ENCODE measurements at places on chromosomes 5 and 9.

GRCh38 chr5:78795757-78796156 lies 147.2 kb upstream of the LHFPL2 start:
- DNase-seq, result no peak

GRCh38 chr5:109479260-109479860 lies 69.6 kb upstream of the PJA2 start:
- DNase-seq, result no peak

- no peak for DNase-seq
Measured at GRCh38 chr5:67303356-67303755, 106.8 kb upstream of the CD180 start.

- DNase-seq, result no peak
Measured at GRCh38 chr5:151742870-151743294, 15.5 kb downstream of the ATOX1 start.

GRCh38 chr5:94969174-94969573 lies 315.7 kb downstream of the MCTP1 start:
- DNase-seq, result no peak

GRCh38 chr5:142179776-142180387 lies 71.3 kb downstream of the NDFIP1 start:
- DNase-seq, result no peak

DNA sequence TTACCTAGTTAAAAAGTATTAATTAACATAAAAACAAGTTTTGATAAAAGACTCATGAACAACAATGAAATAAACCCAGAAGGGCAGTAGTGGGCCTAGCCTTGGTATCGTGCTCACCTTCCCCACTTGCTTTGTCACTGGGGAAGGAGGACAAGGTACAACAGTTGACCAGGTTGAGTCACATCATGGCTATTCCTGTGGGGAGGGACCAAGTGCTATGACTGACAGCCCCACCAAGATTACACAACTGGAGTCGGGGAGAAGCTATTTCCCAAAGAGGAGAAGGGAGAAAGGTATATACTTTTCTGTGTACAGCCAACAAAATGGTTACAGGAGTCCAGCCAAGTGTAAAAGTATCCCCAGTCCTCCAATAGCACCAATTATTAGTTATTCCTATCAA lies 251.3 kb upstream of the RFX3 start:
- DNase-seq, result no peak

DNA sequence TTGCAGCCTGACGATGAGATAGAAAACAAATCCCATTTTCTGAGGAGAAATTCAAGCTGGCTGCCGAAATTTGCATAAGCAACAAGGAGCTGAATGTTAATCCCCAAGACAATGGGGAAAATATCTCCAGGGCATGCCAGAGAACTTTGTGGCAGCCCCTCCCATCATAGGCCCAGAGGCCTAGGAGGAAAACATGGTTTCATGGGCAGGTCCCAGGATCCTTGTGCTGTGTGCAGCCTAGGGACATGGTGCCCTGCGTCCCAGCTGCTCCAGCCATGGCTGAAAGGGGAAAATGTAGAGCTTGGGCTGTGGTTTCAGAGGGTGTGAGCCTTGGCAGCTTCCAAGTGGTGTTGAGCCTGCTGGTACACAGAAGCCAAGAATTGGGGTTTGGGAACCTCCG lies 48.8 kb upstream of the MAN2A1 start:
- no peak for DNase-seq

- no peak for DNase-seq
Measured at GRCh38 chr9:121636341-121636865, 15.0 kb upstream of the DAB2IP start.

- DNase-seq, result no peak
Measured at GRCh38 chr5:6491196-6491918, 42.7 kb downstream of the UBE2QL1 start.

GRCh38 chr5:163585206-163585605 lies 79.8 kb downstream of the MAT2B start:
- DNase-seq, result no peak

DNA sequence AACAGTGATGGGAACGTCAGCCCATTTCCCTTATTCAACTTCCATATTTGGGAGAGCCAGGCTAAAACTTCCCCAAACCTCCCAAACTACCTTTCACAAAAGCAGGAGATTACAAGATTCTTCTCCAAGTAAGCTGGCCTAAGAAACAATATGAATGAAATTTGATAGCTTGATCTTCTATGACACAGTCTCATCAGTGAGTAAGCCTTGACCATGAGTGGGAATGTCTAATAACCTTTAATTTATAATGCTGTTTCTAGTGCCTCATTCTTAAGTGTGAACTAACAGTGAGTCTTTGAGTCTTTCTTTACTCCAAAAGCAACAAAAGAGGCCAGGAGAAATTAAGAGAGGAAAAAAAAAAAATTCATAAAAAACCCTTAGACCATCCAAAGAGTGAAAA lies 1379.9 kb downstream of the EFNA5 start:
- DNase-seq, result no peak

DNA sequence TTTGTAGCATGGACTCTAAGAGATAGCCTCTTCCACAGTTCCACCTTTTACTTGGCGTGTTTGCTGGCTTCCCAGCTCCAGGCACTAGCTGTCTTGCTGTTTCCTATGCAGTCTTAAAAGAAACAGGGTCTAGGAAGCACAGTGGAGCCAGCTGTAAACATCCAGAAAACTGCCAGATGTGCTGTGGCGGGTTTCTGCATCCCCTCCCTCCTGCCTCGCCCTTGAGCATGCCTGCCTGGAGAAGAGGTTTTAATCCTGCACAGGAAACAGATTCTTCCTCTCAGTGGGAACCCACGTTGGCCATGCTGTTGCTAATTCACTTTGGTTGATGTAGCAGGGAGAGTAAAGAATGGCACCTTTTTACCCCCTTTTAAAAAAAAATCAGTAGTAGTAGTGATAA lies 121.3 kb downstream of the RPS23 start:
- no peak for DNase-seq

DNA sequence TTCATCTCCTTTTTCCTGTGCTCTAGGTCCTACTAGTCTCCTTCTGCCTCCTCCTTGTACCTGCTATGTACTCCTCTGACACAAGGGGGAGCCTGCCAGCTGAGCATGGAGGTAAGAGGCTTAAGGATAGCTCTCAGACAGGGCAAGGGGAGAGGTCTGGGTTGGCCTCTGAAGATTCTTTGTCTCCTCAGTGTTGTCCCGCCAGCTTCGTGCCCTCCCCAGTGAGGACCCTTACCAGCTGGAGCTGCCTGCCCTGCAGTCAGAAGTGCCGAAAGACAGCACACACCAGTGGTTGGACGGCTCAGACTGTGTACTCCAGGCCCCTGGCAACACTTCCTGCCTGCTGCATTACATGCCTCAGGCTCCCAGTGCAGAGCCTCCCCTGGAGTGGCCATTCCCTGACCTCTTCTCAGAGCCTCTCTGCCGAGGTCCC lies 3.8 kb downstream of the CREB3 start:
- DNase-seq, result peak; percentile 70

DNA sequence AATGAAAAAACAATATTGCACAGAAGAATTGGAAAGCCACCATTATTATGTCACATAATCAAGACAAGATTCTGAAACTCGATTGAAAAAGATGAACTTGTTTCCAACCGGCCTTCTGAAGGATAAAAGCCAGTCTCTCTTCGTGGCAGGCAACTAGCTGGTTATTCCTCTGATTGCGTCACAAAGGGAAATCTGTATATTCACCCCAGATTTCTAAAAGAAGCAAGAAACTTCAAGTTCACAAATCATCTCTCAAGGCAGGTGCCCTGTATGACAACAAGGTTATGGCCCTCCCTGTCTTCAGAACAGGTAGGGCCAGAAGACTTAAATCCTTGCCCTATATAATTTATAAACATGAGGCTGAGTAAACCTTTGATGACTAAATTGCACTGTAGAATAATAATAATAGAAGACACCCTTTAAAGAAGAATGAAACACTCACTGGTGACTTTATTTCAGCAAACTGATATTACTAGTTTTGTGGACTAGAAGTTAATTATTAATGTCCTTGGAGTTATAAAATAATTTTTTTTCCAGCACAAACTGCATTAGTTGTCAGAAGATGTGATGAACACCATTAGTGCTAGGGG lies 2.9 kb upstream of the KLF4 start:
- DNase-seq, result no peak

DNA sequence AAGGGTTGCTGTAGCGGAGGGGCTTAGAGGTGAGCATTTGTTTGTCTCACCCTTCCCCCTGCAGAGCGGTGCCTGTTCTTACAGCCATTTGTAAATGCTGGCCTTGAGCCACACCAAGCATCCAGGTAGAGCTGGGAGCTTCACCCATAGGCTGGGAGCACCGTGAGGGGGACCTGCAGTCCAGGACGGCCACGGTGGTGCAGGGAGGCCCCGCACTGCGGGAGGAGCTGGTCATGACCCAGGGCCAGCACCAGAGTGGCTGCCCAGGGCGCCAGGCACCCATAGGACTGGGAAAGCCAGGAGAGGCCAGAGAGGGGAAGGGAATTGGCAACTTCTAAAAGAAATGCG lies 197.3 kb upstream of the ADAMTS16 start:
- no peak for DNase-seq

DNA sequence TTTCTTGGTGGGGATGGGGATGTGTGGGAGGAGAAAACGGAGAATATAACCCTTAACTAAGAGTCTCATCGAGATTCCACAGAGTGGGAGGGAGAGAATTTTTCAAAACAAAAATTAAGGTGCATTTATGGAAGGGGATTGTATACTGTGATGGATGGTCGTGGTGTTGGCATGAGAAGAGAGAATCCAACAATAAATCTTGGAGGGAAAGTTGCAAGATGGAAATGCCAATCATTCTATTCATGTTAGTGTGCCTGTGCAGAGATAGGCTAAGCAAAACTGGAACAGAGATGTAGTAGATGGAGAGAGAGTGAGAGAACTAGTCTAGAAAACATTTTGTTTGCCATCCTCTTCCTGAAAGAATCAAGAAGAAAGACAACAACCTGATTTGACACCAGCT lies 613.1 kb downstream of the EBF1 start:
- no peak for DNase-seq

DNA sequence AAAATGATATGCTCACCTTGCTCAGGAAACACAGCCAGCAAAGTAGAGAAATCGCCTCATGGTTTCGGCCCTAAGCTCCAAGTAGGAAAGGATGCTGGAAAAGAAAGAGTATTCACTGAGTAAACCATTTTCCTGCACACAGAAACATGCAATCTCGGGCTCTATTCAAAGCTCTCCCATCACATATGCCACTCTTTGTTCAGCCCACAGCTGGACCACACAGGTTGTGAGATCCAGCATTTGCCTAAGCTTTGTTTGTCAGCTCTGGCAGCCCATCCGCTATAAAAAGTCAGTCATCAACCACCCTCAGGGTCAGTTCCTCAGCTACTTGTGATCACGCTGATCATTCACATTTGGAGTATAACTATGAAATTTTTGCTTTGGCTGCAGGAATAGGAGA lies 96.5 kb upstream of the SMARCA2 start:
- no peak for DNase-seq
